ENCODE measurements at places on chromosomes 4 and X.
A peak's percentile ranks its signal among the peaks of the same experiment; 100 is the strongest.

GRCh38 chr4:164304861-164305260, 449.1 kb upstream of the SMIM31 start:
- no peak for DNase-seq

DNA sequence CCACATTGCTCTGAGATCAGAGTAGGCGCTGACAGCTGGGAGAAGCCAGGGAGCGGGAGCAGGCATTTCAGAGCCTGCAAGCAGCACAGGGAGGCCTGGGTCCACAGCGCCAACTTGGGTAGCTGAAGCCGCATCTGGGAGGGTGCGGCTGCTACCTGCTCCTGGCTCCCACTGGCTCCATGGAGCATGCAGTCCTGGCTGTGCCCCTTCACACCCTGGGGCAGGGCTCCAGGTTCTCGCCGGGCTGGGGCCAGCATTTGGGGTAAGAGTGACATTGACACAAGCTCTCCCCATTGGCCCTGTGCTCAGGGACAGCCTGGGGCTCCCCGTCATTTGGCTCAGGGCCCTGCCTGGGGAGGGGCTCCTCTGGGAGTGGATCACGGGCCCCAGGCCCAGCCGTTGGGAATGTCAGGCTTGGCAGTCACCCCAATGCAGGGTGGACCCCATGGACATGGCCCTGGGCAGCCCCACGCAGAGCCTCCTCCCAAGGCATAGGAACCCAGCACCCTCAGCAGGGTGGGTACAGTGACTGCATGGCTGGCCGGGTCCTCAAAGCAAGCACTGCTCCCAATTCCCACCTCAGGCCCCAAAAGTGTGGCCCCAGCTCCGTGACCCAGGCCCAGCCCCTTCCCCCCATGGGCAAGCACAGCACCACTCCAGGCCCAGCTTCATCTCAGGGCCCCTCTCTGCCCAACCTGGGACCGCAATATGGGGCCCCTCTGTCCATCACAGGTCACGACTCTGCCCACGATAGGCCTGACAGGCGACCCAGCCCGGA, 82.4 kb downstream of the PRDM5 start:
- no peak for DNase-seq

DNA sequence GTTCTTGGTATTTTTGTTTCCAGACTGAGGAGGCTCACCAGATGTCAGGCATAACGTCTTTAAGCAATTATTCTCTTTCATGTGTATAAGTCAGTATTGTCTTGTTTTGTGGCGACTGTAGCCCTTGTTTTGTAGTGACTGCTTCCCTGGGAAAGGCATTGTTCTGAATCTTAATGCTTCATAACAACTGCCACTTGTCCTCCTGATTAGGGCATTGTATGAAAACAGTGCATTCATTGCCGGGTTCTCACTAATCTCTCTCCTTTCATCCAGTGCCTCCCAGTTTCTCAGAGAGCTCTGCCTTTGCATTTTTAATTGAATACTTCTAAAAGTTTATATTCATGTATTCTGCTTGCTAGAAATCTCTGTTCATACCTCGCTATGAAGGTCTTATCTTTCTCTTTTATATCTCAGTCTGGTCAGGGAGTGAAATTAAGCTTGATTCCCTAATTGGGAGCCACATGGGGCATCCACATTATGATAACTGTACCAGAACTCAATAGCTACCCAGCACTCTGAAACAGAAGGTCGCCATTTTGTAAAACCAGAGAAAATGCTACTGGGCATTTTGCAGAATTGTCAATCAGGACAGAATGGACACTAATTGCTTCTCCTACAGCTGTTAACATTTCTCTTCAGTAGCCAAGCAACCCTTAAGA, 149.8 kb downstream of the GBA3 start:
- DNase-seq, result no peak

DNA sequence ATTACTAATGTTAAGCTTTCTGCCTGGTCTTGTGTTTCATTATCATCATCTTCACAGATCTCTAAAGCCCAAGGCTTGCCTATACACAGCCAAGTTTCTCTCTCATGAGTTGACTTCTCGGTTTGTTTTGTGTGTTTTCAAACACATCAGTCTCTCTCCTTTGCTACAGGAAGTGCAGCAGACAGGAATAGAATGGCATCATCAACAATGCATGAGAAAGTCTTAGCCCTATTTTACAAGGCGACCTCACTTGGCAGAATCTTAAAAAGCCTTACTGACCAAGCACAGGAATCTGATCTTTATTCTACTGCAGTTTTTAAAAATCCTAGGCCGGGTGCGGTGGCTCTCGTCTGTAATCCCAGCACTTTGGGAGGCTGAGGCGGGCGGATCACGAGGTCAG, 36.8 kb downstream of the CC2D2A start:
- no peak for DNase-seq

DNA sequence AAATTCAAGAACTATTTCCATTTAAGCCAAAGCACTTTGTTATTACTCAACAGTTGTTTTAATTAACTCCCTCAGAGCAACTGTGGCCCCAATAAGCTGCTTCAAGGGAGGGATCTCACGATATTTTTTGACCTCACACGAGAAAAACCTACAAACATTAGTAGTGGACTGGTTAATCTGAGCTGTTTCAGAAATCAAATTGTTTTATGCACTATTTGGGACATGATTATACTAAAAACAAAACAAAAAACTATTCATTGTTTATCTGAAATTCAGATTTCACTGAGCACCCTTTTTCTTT, 74.3 kb downstream of the DCHS2 start:
- no peak for DNase-seq

DNA sequence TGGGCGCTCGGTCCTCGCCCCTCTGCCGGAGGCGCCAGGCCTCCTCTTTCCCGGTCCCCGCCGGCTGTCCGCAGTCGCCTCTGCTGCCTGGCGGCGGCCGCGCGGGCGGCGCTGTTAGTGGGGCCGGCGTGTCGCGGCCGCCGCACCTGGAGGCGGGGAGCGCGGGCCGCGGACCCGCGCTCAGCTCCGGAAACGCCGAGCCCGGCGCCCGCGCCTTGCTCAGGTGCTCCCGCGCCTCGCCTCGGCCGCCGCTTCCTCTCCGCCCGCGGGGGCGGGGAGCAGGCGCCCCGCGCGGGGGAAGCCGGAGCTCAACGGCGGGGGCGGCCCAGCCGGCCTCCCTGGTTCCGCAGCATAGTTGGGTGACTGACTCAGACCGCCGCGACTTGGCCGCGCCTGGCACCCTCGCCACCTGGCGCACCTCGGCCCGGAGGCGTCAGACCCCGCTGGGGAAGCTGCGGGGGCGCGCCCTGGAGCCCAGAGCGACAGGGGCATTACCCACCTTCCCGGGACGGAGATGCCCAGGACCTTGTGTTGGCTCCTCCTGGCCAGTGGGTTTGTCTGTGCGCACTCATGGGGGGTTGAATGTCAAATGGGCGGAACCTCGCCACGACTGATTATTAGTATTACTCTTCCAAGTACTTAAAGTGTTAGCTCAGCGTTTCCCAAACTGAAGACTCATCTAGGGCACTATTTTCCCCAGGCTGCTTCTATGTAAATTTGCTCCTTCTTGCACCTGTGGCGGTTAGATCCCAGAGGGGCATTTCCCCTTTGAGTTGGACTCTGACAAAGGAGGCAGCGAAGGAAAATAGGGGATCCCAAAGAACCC, at the start of gene ARAP2:
ARAP2 (minus strand) TSS at position 258 of the 826 bp plus-strand sequence. CDS start 15,028 bp downstream, outside the sequence.
- DNase-seq, result peak; percentile 86

- DNase-seq, result no peak
These were observed 103.9 kb downstream of the PDS5A start for GRCh38 chr4:39873823-39874222.

DNA sequence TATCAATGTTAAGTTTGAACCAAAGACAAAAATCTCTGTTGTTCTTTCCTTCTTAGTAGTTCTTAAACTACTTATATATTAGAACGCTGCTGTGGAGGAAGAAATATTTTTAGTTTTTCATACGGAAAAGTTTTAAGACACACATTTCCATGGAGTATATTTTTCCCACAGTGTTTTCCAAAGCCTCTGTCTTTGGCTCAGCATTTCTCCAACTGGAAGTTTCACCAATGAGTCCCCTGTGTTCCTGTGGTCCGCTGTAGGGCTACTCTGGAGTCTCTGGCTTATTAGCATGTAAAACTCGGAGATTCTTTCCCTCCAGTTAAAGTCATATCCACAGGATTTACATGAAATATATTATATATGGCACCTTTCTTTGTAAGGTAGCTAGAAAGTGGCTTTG, 249.0 kb downstream of the CBR4 start:
- DNase-seq, result no peak

GRCh38 chr4:85125688-85126087, 159.2 kb upstream of the WDFY3 start:
- DNase-seq, result no peak

GRCh38 chr4:74365761-74366160, 816 bp downstream of the EREG start:
- no peak for DNase-seq
